ENCODE measurements at places on chromosomes 3 and 15.

DNA sequence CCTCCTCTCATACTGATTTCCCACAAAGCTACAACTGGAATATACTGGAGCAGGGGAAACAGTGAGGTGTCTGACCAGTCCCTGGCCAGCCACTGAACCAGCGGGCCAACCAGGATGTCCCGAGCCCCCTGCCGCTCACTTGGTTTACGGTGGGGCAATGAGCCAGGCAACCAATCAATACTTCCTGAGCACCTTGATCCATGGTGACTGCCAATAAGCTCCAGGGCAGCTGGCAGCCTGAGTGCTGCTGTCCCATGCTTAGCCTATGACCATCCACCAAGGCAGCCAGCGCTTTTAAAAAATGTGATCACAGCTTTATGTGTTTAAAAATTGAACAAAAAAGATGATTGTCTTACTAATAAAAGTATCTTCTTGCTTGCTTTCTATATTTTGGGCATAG lies 4.2 kb downstream of the SCN10A start:
- no peak for DNase-seq

DNA sequence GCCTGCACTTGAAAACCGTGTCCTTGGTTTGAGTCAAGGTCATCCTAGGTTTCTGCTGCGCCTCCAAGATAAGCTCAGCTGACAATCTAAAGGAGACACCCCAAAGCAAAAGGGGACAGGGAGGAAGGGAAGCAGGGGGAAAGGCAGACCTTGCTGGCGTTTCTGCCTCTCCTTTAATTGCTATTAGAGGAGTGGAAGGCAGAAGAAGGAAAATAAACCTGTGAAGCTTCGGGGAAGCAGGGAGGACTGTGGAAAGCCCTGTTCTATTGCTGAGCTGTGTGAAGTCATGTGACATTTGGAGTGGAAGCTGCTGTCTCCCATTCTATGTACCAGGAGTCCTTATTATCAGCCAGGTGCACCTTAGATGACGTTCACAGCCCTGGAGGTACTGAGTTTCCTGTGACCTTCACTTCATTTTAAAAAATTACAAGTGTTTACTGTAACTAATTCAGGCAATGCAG lies 21.5 kb upstream of the CHD2 start:
- DNase-seq = no peak

DNA sequence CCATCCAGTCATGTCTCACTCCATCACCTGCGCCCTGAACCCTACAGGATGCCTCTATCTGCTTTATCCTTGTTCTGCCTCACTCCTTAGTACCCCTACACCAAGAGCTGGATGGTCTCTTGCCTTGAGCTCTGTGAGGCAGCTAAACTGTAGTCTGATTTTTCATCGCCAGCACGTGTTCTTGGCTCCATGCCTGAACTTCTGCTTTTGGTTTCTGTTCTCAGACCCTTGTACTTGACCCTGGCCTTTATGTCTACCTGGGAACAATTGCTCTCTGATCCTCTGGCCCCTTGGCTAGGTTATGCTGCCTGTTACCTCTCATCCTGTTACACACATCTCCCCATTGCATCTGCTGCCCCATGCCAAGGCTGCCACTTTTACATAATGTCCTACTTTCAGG lies 318.0 kb upstream of the LMCD1 start:
- no peak for DNase-seq

GRCh38 chr15:64921711-64922110 lies 10.0 kb downstream of the ANKDD1A start:
- DNase-seq = no peak

GRCh38 chr3:78697426-78697825 lies 1070.4 kb downstream of the ROBO1 start:
- DNase-seq = no peak

DNA sequence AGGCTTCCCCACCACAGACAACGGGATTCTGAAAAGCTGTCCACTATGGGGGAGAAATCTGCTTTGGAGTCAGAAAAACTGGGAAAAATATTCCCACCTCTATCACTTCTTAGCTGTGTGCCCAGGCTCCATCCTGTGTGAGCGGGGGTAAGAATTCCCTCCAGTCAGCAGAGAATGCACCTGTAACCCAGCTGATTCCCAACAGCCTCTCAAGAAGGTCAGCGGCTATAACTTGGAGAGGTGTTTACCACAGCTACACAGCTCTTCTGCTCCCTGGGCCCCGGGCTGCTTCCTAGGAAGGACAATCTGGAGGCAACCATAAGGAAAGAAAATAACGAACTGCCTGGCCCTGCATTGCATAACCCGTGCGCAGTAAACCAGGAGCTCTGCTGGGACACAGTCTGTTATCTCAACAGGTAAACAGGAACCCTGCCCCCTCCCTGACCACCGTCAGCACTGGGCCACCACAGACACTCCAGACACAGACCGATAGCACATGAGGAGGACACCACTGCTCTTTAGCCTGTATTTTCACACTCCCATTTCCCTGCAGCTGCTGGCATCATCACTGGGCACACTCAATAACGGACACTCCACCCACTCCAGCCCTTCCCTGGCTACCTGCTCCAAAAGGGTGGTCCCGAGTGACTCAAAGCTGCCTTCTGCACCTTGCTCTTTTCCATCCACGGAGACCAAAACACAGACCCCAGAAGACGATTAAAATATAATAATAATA lies 2.1 kb downstream of the RAB43 start:
- no peak for DNase-seq

Data from hippocampal formation (tissue), 2 donors.